ENCODE measurements at places on chromosomes 7 and 10.

GRCh38 chr7:74025730-74026129 is 2.2 kb upstream of the ELN start:
- DNase-seq, result no peak

DNA sequence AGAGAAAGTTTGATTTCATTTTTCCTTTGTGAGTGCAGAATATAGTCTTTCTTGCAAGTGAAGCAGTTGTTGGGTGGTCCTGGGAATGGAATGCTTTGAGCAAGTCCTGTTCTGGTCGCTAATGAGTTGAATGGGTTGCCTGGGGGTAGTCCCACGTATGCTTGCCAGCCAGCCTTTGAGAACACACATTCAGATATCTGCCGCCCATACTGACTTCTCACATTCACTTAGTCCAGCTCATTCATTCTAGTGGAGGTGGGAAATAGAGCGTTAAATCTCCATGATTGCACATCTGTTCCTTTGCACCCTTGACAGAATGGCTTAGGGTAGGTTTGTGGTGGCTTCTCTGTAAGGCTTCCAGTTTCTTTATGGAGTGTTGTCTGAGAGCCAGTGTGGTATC is 256.6 kb downstream of the SORCS3 start:
- no peak for DNase-seq

- no peak for DNase-seq
Observed at GRCh38 chr7:94512735-94513564, 3.3 kb downstream of the CASD1 start.

GRCh38 chr10:85492684-85493083 is 873.9 kb downstream of the GRID1 start:
- DNase-seq, result no peak

- DNase-seq, result no peak
Observed at GRCh38 chr10:97079448-97079847, 106.3 kb downstream of the SLIT1 start.

DNA sequence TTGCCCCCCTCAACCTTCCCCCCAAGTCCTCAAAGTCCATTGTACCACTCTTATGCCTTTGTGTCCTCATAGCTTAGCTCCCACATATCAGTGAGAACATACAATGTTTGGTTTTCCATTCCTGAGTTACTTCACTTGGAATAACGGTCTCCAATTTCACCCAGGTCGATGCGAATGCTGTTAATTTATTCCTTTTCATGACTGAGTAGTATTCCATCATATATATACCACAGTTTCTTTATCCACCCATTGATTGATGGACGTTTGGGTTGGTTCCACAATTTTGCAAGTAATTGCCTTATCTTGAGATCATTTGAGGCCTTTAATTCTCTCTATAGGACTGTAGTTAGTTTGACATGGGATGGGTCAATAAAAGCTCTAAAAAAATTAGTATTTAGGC is 124.7 kb downstream of the ARL4A start:
- no peak for DNase-seq
